WTC11 (cell line): ENCODE measurements at places on chromosomes 12 and 14. TPM values are rescaled to one million over a fixed set of nuclear protein-coding genes. Genes with fewer than 3 reads are reported as not detected.

DNA sequence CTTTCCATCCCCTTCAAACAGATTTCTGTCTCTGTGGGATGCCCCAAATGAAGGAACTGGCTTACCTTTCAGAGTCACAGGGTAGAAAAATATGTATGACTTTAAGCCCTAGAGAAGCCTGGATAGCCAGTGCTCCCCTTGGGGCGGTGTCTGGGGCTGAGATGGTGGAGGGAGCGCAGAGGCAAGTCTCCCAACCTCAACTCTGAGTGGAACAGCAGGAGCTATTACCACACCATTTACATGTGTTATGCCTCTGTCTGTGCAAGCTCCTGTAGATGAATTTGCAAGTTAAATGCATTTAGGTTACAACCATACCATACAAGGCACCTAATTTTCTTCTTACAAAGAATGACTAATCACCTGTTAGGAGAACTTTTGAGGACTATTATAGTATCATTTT, 50.4 kb upstream of the CLMN start:
- H3K4me1 ChIP-seq, result peaks cover 39% of the 10 kb centered on the region
- H3K27me3 ChIP-seq, result no peaks in the 10 kb centered on the region; the same call in none of the 2 replicates
- no peak overlapping the region for H3K27ac ChIP-seq
- H3K4me3 ChIP-seq, result no peak overlapping the region

DNA sequence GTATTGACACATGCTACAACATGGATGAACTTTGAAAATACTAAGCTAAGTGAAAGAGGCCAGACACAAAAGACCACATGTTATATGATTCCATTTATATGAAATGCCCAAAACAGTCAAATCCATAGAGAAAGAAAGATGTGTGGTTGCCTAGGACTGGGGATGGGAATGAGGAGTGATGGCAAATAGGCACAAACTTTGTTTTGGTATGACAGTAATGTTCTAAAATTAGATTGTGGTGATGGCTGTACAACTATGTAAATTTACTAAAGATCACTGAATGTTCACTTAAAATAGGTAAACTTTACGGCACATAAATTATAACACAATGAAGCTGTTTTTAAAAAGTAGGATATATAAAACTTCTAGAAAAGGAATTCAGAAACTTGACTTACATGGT, 41.7 kb downstream of the PPP1R13B start:
- H3K27me3 ChIP-seq, result no peaks in the 10 kb centered on the region
- no peaks in the 10 kb centered on the region for H3K36me3 ChIP-seq
- no peak overlapping the region for H3K4me3 ChIP-seq
- DNase-seq, result no peak
- peaks cover 11% of the 10 kb centered on the region for H3K4me1 ChIP-seq

- no peak for DNase-seq
- peaks cover 8% of the 10 kb centered on the region for H3K4me1 ChIP-seq
- H3K36me3 ChIP-seq, result peaks cover 16% of the 10 kb centered on the region
- H3K27me3 ChIP-seq, result no peaks in the 10 kb centered on the region
Measured at GRCh38 chr12:132103542-132104308, 40.4 kb downstream of the DDX51 start.

DNA sequence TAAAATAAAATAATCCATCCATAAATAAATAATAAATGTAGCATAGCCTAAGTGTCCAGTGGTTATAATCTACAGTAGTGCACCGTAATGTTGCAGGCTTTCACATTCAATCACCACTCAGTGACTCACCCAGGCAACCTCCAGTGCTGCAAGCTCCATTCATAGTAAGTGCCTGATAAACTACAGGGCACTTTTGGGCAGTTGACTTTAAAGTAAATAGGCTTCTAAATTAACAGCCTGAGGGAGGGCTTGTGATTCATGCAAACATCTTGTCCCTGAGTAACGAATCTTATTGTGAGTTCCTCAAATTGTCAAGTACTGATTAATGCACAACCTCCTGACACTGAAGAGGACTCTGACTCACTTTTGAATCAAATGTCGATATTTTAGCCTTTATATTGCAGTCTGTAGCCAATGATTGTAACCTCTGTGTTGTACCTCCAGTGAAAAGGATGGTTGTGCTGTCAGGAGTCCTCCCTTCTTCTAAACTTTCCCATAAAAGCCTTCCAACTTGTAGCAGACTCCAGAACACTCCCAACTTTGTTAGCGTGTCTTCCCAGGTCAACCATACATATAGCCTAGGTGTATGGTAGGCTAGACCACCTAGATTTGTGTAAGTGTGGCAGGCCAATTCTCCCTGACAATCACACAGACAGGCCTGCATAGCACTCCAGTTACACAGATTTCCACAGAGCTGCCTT, 55.0 kb upstream of the BICD1 start:
- H3K27ac ChIP-seq, result peak overlapping the region; percentile 6; the same call in 1 of the 2 replicates
- no peak for DNase-seq
- peaks cover 22% of the 10 kb centered on the region for H3K36me3 ChIP-seq
- H3K27me3 ChIP-seq, result no peaks in the 10 kb centered on the region
- no peak overlapping the region for H3K4me3 ChIP-seq

GRCh38 chr12:10178821-10179220, at the start of gene TMEM52B:
Gene TMEM52B, plus strand, starts transcription at chr12:10179032. Its CDS starts 543 bp downstream, at chr12:10179575.
- no peaks in the 10 kb centered on the region for H3K36me3 ChIP-seq
- no peak within 1 kb of the TSS for H3K4me3 ChIP-seq
- no peak for DNase-seq
- H3K27me3 ChIP-seq, result no peaks in the 10 kb centered on the region

DNA sequence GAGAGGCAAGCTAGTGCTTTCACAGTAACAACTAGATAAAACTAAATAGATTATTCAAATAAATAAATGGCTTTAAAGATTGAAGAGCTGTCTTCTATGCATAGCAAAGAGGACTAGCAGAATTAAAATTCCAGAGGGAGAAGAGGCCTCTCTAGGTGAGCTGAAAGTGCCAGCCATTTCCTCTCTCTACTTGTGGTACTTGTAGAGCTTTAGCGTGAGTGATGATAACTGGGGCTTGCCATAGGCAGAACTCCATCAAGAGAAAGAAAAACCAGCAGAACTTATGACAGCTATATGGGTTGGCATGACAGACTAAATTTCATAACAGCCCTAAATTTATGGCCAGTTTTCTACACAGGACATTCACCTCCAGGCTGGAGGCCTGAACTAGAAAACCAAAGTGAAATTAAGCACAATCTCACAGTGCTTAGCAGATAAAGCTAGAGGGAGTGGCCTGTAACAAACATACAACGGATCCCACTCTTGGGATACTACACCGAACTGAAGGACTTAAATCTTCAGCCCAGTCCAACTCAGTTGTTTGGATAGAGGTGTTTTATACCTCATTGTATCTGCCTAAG, 11.0 kb downstream of the SPTLC2 start:
- peaks cover 32% of the 10 kb centered on the region for H3K36me3 ChIP-seq
- no peak overlapping the region for H3K4me3 ChIP-seq
- no peak overlapping the region for H3K27ac ChIP-seq
- DNase-seq, result no peak
- peaks cover 8% of the 10 kb centered on the region; the same call in 1 of the 2 replicates for H3K4me1 ChIP-seq

GRCh38 chr12:108604208-108604941, 6.5 kb upstream of the TMEM119 start:
- H3K4me3 ChIP-seq, result no peak overlapping the region
- H3K27me3 ChIP-seq, result no peaks in the 10 kb centered on the region
- peak overlapping the region; percentile 42; the same call in 1 of the 2 replicates for H3K27ac ChIP-seq
- DNase-seq, result no peak
- no peaks in the 10 kb centered on the region for H3K36me3 ChIP-seq

DNA sequence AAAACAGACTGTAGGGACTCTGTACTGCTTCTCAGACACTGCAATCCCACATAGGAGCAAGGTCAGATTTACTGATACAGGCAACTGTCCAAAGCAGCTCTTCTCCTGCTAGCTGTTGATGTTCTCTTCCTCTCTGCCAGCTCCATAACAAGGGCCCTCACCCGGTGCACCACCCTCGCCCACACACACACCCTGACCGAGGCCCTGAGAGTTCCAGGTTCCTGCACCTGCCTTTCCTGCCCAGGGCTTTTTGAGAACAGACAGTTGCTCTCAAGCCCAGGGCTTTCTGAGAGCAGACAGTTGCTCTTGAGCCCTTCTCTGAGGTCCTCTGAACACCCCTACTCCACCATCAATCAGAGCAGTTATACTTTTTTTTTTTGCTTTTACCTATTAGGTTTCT, 233.8 kb upstream of the GARIN6 start:
- no peak overlapping the region for H3K4me3 ChIP-seq
- H3K4me1 ChIP-seq, result peaks cover 10% of the 10 kb centered on the region
- no peaks in the 10 kb centered on the region for H3K27me3 ChIP-seq

DNA sequence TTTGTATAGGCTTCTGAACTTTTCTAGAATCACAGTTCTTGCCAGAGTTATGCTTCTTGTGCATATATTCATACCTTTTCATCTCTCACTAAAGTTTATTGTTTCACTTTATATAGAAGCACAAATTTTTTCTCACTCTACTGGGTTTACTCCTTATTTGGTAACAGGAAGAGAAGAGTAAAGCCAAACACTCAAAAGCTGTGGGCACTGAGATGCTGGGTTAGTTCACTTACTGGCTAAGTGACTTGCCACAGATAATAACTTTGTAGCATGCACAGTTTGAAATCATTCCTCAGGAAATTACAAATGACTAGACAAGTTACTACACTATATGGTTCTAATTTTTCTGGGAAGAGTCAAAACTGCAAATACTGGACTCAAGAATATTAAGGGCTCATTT, 7.8 kb downstream of the HIGD1C start:
- no peaks in the 10 kb centered on the region for H3K36me3 ChIP-seq
- H3K27ac ChIP-seq, result no peak overlapping the region
- DNase-seq, result no peak
- no peaks in the 10 kb centered on the region for H3K4me1 ChIP-seq
- H3K4me3 ChIP-seq, result no peak overlapping the region

DNA sequence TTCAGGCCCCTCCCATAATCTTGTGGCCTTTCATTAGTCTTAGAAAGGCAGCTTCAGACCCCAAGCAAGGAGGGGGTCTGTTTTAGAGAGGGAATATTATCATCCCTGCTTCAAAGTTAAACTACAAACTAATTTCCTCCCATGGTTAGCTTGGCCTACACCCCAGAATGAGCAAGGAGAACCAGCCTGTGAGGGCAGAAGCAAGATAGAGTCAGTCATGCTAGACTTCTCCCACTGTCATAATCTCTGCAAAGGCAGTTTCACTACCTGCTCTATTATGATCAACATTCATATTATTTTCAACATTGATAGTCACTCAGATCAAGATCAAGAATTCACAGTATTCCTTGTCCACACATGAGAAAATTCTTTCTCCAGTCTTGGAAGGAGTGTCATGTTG, 105.1 kb downstream of the GXYLT1 start:
- H3K36me3 ChIP-seq, result no peaks in the 10 kb centered on the region
- no peak for DNase-seq
- no peaks in the 10 kb centered on the region for H3K4me1 ChIP-seq
- H3K27me3 ChIP-seq, result no peaks in the 10 kb centered on the region

- no peak for DNase-seq
- no peaks in the 10 kb centered on the region for H3K36me3 ChIP-seq
- H3K4me1 ChIP-seq, result 0 out of 2 replicates have a peak, but pooled peaks cover 4% of the 10 kb centered on the region
- H3K27me3 ChIP-seq, result no peaks in the 10 kb centered on the region
- no peak overlapping the region for H3K4me3 ChIP-seq
Measured at GRCh38 chr12:90618586-90618985, 336.4 kb downstream of the CCER1 start.

- H3K4me3 ChIP-seq, result no peak overlapping the region
- H3K36me3 ChIP-seq, result no peaks in the 10 kb centered on the region; the same call in 1 of the 2 replicates
- H3K27ac ChIP-seq, result no peak overlapping the region
- H3K4me1 ChIP-seq, result peaks cover 27% of the 10 kb centered on the region
Measured at GRCh38 chr14:63510538-63510937, 32.6 kb downstream of the PPP2R5E start.

DNA sequence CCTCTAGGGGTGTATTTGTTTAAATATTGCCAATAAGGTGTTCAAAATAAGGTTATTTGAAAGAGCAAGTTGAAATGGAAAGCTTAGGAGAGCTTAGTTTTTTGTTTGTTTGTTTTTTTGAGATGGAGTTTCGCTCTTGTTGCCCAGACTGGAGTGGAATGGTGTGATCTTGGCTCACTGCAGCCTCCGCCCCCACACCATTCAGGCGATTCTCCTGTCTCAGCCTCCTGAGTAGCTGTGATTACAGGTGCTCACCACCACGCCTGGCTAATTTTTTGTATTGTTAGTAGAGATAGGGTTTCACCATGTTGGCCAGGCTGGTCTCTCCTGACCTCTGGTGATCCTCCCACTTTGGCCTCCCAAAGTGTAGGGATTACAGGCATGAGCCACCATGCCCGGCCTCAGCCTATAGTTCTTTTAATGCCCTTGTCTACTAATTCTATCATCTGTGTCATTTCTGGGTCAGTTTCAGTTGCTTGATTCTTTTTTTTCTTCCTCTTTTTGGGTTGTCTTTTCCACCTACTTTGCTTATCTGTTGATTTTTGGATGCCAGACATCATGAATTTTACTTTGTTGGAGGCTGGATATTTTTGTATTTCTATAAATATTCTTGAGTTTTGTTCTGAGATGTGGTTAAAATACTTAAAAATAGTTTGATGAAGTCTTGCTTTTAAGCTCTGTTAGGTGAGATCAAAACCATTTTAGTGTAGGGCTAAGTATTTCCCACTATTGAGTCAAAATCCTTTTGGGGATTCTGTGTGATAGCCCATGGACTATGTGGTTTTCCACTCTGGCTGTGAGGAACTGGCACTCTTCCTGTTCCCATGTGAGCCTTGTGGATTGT, 18.7 kb downstream of the RCOR1 start:
- no peaks in the 10 kb centered on the region for H3K4me1 ChIP-seq
- no peak overlapping the region for H3K4me3 ChIP-seq
- DNase-seq, result no peak
- H3K27ac ChIP-seq, result no peak overlapping the region
- no peaks in the 10 kb centered on the region for H3K27me3 ChIP-seq

- DNase-seq, result no peak
- no peak overlapping the region for H3K27ac ChIP-seq
- no peak overlapping the region for H3K4me3 ChIP-seq
- H3K4me1 ChIP-seq, result peaks cover 38% of the 10 kb centered on the region
Measured at GRCh38 chr12:94769776-94770759, 119.7 kb upstream of the TMCC3 start.

DNA sequence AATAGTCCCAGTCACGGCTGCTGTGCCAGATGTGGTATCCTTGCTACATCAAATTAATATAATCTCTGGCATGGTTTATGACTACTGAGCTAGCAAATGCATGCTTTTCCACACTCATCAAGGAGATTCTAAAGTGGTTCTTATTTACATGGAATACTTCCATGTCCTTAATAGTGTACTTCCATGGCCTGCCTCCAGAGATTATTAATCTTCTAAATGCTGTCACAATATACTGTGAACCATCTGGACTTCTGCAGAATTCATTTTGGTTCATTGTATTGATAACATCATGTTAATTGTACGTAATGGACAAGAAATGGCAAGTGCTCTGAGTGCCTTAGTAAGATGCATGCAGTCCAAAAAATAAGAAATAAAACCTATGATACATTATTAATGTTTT, 230.8 kb downstream of the NUAK1 start:
- H3K4me3 ChIP-seq, result no peak overlapping the region
- H3K27ac ChIP-seq, result no peak overlapping the region
- 0 out of 2 replicates have a peak, but pooled peaks cover 3% of the 10 kb centered on the region for H3K36me3 ChIP-seq
- no peaks in the 10 kb centered on the region for H3K4me1 ChIP-seq
- no peak for DNase-seq

GRCh38 chr12:23803540-23803939, 145.9 kb downstream of the SOX5 start:
- no peaks in the 10 kb centered on the region for H3K36me3 ChIP-seq
- no peak overlapping the region for H3K4me3 ChIP-seq
- no peaks in the 10 kb centered on the region for H3K27me3 ChIP-seq
- DNase-seq, result no peak
- peaks cover 2% of the 10 kb centered on the region; the same call in 1 of the 2 replicates for H3K4me1 ChIP-seq

GRCh38 chr12:22677781-22678574, 53.0 kb downstream of the ETNK1 start:
- H3K27ac ChIP-seq, result peak overlapping the region; percentile 17; the same call in 1 of the 2 replicates
- H3K4me3 ChIP-seq, result no peak overlapping the region

The DEGS2 gene
- total RNA-seq, result 0.53 to 1.6 TPM (median 0.55 TPM) in 3 replicates

The CHFR gene
- total RNA-seq, result 50.2 to 58.7 TPM (median 53.9 TPM) in 3 replicates

The KRT1 gene
- not detected in 3 replicates for total RNA-seq

The GPR162 gene
- total RNA-seq, result 7.3 to 9.3 TPM (median 8.2 TPM) in 3 replicates

The LRTM2 gene
- 0.30 to 0.66 TPM (median 0.34 TPM) in 3 replicates for total RNA-seq

The ADAM21 gene
- total RNA-seq, result not detected in 3 replicates

The KRT75 gene
- total RNA-seq, result not detected in 3 replicates
